ENCODE measurements at places on chromosomes 1 and 21.
A peak's percentile ranks its signal among the peaks of the same experiment; 100 is the strongest.

DNA sequence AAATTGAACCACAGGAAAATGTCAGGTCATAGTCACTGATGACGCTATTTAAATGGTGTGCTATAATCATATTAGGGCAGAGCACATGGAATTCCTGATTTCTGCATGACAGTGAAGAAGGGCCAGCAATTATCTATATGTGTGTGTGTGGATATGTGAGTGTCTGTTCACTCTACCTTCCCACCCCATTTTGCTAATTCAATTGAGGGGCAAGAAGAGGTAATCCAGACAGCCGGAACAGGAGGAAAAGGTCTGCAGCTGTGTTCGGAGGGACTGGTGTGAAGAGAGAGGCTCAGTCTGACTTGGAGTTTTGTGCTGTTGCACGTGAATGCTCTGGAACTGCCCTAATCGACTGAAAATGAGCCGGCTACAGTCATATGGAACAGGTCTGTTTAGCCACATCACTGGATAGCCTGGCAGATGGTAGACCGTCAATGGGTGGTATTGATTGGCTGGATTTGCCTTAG lies 5.1 kb upstream of the ELAVL4 start:
- DNase-seq, result no peak

- DNase-seq, result no peak
Measured at GRCh38 chr1:22619798-22620197, 16.6 kb upstream of the C1QA start.

GRCh38 chr21:25855576-25855975 lies 120.8 kb downstream of the GABPA start:
- no peak for DNase-seq

DNA sequence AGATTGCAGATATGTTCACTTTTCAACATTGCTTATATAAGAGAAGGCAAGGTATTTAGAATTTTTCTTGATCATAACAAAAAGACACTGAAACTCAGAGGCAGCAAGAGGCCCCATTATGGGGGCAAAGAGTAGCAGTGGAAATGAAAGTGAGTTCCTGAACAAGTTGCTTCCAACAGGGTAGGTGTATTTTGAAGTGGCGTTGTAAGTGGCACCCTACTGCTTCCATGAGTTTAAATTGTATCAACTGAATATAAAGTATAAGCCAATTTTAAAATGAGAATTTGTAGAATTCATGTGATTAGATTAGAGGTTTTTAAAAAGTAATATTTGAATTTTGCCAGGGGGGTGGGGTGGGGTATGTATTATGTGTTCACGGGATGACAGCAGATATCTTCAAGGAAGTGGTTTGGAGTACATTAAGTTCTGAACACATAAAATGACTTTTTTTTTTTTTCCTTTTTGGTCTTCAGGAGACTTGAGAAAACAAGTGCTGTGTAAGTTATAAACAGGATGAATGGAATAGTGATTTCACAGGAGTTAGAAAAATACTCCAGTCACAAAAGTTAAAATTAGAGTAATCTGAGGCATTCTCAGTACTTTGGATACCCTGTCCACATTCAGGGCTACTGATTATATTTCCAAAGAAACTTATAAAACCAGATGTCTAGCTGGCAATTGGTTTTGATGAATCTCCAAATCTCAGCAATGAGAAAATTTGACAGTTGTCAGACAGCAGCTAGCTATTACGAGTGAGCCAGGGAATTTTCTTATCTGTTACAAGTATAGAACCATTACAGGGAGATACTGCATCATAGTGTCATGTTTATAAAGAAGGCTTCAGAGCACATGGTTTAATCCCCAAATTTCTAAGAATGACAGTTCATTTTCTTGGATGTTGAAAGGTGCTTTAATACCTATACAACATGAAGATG lies 182.0 kb downstream of the ST6GALNAC3 start:
- no peak for DNase-seq

GRCh38 chr1:70993798-70994197 lies 53.8 kb downstream of the PTGER3 start:
- DNase-seq, result no peak

DNA sequence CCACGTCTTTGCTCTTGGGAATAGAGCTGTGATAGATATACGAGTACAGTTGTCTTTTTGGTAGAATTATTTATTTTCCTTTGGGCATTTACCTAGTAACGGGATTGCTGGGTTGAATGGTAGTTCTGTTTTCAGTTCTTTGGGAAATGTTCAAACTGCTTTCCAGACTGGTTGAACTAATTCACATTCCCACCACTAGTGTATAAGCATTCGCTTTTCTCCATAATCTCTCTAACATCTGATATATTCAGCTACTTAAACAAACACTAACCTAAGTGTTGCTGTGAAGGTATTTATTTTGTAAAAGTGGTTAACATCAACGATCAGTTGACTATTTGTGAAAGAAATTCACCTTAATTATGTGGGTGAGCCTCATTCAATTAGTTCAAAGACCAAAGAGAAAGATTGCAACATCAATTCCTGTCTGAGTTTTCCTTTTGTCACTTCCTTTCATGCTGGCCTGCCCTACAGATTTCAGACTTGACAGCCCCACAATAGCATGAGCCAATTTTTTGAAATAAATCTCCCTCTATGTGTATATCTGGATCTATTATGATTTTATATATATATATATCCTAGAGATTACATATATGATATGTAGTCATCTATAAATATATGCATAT lies 26.7 kb upstream of the DUSP10 start:
- no peak for DNase-seq

DNA sequence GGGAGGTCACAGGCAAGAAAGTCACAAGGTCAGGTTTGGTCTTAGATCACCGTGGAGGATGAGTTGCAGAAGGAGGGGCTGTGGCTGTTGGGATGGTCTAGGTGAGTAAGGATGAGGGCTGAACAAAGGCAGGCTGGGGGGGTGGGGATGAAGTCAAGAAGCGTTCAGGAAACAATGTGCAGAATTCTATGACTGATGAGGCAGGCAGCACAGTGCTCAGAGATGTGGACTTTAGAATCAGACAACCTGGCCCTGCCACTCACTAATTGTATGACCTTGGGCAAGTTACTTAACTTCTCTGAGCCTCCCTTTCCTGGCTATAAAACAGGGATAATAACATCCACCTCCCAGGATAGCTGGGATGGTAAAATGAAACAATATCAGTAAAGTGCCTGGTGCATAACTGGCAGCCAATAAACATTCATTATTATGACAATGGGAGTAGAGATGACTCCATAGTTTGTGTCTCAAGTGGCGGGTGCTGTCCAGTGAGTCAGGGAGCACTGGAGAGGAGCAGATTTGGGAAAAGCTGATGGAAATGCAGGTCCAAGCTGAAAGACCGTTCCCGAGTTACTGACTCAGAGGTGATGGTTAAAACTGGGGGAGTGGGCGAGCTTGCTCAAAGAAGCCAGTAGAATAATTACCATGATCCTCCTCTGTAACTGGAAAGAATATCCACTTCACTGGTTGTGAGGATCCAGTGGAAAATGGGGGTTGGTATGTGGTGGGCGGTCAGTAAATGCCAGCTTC lies 2.1 kb downstream of the TIE1 start:
- no peak for DNase-seq

DNA sequence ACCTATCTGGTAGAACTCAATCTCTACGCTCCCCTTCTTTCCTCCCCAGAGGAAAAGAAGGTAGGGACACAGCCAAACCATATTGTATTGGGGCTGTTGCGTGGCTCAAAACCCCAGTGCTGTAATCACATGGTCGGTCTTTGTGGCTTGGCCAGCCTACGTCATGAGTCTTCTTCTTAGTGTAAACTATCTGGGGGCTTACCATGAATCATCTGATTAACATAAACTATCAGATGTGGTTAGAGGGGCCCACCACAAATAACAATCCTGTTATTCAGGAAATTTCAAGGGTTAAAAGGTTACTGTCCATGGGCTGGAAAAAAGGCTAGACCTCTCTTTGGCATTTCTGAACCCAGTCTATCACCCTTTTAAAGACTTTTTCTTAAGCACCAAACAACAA lies 49.5 kb upstream of the GPR52 start:
- DNase-seq, result peak; percentile 2

DNA sequence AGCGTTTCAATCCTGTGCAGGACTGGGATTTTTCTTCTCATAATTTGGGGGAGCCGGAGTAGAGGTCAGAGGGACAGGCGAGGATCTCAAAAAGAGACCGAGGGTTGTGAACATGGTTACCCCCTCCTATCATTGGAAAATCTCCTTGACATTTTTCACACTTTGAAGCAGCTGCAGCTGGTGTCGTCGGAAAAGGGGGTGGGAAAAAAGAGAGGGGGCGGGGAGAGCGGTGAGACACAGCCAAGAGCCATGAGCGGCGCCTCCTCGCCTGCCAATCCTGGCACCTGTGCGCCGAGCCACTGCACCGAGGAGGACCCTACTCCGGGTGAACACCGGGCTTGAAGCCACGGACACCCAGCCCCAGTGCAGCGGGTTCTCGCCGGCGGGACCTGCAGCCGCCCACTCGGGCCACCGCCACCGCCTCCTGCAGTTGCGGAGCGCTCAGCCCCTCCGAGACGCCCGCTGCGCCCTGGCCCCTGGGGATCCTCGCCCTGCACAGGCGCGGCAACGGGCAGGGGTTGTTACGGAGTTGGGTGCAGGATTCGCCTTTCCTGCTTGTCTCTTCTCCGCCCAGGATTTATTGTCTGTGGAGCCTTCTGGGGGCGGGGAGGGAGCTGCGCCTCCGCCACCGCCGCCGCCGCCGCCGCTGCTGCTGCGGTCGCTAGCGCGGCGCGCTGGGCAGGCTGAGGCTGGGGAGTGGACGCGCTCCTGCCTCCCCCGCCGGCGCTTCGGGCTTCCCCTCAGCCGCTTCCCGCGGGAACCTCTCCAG lies at the start of gene LRRC7:
Gene LRRC7 (plus strand): TSS at position 271 of the 769 bp plus-strand sequence. CDS start 718 bp downstream, outside the sequence.
- DNase-seq, result no peak

GRCh38 chr1:203287109-203287893 lies 18.0 kb upstream of the BTG2 start:
- peak; percentile 90 for DNase-seq

GRCh38 chr1:156480411-156481192 lies 20.0 kb downstream of the MEF2D start:
- peak; percentile 71 for DNase-seq

- DNase-seq, result no peak
Measured at GRCh38 chr1:213759359-213760181, 228.2 kb upstream of the PROX1 start.

DNA sequence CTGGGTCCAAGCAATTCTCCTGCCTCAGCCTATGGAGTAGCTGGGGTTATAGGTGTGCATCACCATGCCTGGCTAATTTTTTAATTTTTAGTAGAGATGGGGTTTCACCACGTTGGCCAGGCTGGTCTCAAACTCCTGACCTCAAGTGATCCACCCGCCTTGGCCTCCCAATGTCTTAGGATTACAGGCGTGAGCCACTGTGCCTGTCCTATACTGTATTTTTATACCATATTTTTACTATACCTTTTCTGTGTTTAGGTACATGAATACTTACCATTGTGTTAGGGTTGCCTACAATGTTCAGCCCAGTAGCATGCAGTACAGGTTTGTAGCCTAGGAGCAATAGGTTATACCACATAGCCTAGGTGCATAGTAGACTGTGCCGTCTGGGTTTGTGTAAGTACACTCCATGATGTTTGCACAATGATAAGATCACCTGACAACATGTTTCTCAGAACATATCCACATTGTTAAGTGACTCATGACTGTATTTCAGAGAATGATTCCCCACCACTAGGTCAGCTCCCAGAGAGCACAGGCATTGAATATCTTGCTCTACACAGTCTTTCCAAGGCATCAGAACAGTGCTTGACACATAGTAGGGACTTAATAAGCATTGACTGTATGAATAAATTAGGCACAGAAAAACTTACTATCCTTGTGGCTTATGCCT lies 6.0 kb upstream of the CITED4 start:
- DNase-seq, result peak; percentile 41

DNA sequence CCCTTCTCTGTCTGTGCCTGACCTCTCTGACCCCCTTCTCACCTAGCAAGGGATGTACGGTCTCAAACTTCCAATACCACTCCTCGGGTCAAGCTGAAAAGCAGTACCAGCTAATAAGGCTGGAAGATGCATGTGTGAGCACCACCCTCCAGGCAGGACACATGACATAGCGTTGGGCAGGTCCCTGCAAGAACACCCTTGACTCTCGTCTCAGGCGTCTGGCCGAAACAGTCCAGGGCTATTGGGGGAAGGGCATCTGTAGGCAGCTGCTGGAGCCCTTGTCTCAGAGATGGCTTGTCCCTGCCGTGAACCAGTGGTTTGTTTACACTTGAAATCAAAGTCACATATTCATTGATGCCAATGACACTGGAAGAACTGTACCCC lies 56.5 kb downstream of the CD46 start:
- no peak for DNase-seq

DNA sequence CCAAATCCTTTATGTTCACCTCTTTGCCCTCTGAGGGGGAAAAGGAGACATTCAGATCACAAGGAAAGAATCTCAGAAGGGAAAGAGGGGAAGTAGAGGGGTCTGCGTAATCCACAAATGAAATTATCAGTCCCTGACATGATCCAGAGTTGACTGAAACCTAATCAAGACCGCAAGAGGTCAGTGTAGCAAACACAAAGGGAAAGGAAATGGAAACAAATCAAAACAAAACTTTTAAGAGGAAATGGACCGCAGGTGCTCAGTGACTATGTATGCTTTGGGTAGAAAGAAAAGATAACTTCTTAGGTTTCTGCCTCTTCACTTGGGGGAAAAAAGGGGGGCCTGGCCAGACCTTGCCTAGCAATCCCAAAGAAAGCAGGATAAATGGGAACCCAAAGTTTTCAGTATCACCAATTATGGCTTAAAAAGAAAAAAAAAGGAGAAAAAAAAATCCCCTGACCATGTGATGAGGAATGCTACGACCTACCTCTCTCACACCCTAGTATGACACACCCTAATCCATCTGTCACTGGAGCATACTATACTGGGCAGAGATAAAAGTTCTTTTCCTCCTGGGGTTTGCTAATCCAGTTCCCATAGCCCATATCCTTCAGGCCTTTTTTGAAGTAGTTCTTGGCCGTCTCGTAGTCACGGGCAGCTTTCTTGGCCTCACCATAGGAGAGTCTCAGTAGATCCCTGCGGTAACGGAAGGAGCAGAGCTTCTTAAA lies 16.9 kb downstream of the CHRNB2 start:
- DNase-seq, result no peak

DNA sequence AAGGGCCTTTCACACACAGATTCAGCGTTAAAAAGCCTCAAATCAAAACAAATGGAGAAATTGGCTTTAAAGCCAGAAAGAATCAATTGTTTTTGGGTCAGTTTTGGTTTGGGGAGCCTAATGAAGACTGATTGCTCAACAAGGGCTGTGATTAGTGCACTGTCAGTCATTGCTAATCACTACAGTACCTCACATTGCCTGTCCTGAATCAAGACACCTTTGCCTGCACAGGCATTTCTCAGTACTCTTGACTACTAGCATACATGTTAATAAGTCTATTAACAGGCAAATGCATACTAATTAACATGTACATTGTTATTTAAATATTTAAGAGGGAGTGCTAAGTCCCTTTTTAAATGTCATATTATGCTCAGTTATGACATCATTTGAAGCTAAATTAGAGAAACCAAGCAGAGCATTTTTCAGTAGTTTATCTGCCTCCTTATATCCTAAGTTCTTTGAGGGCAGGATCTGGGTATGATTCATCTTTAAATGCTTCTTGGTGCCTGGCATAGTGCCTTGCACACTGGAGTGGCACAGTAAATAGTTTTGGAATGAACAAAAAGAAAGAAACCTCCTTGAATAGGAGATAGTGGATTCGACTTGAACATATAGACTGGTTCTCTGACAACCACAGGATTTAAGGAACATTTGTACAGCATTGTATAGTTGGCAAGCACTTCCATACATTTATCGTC lies 25.8 kb upstream of the CCN1 start:
- DNase-seq, result no peak

GRCh38 chr1:156838972-156839371 lies 19.9 kb downstream of the INSRR start:
- peak; percentile 49 for DNase-seq

GRCh38 chr1:208421486-208421885 lies 177.3 kb upstream of the PLXNA2 start:
- DNase-seq, result no peak
